ENCODE measurements at places on chromosomes 5 and 9. TPM values are rescaled to one million over a fixed set of nuclear protein-coding genes. Genes with fewer than 3 reads are reported as not detected.
A peak's percentile ranks its signal among the peaks of the same experiment; 100 is the strongest.

The OR1B1 gene
- total RNA-seq = not detected

The TMEFF1 gene
- 43.1 TPM for total RNA-seq

GRCh38 chr5:75510417-75510835 lies 1.0 kb downstream of the CERT1 start:
- DNase-seq = no peak
- peak overlapping the region; percentile 99 for H3K4me3 ChIP-seq
- H3K4me1 ChIP-seq = peaks cover 41% of the 10 kb centered on the region
- H3K36me3 ChIP-seq = peaks cover 7% of the 10 kb centered on the region
- H3K27me3 ChIP-seq = no peaks in the 10 kb centered on the region

DNA sequence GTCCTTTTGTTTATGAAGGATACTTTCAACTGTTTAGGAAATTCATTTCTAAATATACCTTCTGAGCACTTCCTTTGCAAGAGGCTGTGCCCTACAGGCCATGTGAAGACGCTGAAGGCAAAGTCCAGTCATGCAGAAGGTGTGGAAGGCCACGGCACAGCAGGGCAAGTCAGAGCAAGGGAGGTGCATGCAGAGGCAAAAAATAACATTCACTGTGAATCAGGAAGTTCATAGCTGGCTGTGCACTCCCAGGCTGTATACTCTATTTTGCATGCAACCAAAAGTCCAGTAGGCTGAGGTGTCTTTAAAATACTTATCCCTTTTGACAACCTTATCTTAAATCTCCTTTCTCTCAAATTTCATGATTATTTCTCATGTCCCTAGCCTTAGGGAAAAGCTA lies 50.3 kb downstream of the GNAQ start:
- H3K27me3 ChIP-seq = no peaks in the 10 kb centered on the region
- no peak overlapping the region for H3K4me3 ChIP-seq
- peaks cover 52% of the 10 kb centered on the region for H3K4me1 ChIP-seq
- no peak for DNase-seq

DNA sequence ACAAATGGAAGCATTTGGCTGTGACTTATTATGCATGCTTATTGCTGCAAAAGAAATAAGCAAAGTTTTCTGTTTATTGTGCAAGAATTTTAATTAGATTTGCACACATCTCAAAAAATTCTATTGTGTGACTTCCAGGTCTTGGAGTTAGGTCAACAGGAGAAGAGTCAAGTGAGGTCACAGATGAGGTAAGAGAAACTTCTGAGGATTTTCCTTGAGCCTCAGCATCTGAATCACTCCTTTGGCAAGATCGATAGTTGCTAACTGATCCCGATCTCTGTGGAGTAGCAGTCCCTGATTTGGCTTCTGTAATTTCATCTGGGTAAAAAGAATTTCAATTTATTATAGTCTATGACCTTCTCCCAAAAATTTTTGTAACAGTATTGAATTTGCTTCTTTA lies 6.9 kb upstream of the TTC33 start:
- no peaks in the 10 kb centered on the region for H3K4me1 ChIP-seq
- H3K36me3 ChIP-seq = peaks cover 8% of the 10 kb centered on the region
- DNase-seq = no peak
- no peak overlapping the region for H3K27ac ChIP-seq
- no peaks in the 10 kb centered on the region for H3K27me3 ChIP-seq

The C7 gene
- not detected for total RNA-seq

GRCh38 chr5:38994324-38994927 lies 79.8 kb downstream of the RICTOR start:
- H3K27ac ChIP-seq = no peak overlapping the region
- peaks cover 22% of the 10 kb centered on the region for H3K36me3 ChIP-seq
- peaks cover 18% of the 10 kb centered on the region for H3K4me1 ChIP-seq
- no peaks in the 10 kb centered on the region for H3K27me3 ChIP-seq
- no peak overlapping the region for H3K4me3 ChIP-seq

The PCDHGB6 gene
- total RNA-seq = 53.7 TPM

The NDUFA8 gene
- 51.4 TPM for total RNA-seq

DNA sequence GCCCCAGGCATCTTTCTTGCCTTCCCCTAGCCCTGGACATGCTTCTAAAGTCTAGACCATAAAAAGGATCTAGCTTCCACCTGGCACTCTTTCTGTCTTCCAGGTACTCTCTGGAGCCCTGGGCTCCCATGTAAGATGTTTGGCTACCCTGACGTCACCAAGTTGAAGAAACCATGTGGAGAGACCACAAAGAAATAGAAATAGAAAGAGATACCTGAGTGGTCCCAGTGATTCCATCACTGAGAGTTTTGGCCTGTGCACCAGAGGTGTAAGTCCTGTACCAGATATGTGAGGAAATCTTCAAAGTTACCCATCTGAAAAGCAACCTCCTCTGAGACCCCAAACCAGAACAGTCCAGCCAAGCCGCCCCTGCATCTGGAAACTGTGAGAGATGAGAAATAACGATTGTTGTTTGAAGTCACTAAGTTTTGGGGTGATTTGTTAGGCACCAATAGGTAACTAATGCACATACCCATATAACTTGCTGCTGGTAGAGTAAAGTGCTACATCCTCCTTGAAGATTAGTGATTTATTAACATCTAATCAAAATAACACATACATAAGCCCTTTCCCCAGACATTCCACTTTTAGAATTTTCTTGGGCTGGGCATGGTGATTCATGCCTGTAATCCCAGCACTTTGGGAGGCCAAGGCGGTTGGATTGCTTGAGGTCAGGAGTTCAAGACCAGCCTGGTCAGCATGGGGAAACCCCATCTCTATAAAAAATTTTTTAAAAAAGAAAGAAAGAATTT lies 85.7 kb upstream of the LHFPL2 start:
- H3K36me3 ChIP-seq = no peaks in the 10 kb centered on the region
- no peaks in the 10 kb centered on the region for H3K4me1 ChIP-seq
- no peaks in the 10 kb centered on the region for H3K27me3 ChIP-seq
- no peak for DNase-seq

DNA sequence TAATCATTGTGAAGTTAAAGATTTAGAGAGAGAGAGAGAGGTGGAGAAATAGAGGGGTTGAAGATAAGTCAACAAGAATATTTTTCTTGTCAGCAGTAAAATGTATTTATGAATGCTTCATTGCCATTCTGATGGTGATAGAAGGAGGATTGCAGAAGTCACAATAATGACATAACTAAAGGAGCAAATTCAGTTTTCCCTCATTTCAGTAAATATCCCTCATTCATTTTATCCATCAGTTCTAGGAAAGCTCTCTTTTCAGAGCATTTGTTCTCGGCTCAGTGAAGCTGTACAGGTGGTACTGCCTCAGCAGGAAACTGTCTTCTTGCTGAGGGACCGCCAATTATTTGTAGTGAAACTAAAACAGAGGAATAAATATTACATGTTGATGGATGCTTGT lies 681.4 kb downstream of the CETN3 start:
- H3K27me3 ChIP-seq = no peaks in the 10 kb centered on the region
- H3K36me3 ChIP-seq = no peaks in the 10 kb centered on the region
- H3K4me1 ChIP-seq = no peaks in the 10 kb centered on the region
- no peak overlapping the region for H3K4me3 ChIP-seq

- no peaks in the 10 kb centered on the region for H3K4me1 ChIP-seq
- no peaks in the 10 kb centered on the region for H3K27me3 ChIP-seq
Measured at GRCh38 chr5:26761045-26761444, 277.3 kb downstream of the CDH9 start.

GRCh38 chr5:135553688-135554462 lies 18.1 kb upstream of the NEUROG1 start:
- H3K27ac ChIP-seq = no peak overlapping the region
- H3K4me1 ChIP-seq = no peaks in the 10 kb centered on the region
- no peaks in the 10 kb centered on the region for H3K36me3 ChIP-seq
- peaks cover 94% of the 10 kb centered on the region for H3K27me3 ChIP-seq
- no peak overlapping the region for H3K4me3 ChIP-seq

DNA sequence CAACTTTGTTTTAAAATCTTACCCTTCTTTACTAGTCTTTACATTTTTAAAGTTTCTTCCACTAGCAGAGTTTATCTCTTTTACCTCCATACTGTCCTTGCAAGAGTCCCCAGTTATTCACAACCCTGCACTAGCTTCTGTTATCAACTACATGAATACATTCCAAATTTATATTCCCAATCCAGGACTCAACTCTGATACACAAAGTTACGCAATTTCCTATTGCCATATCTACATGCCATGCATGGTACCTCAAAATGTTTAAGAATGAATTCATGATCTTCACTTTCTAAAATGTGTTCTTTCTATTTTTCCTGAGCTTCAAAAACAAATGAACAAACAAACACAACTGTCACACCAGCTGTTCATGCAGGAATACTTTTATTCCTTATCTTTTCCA lies 668.7 kb downstream of the CDH18 start:
- H3K36me3 ChIP-seq = no peaks in the 10 kb centered on the region
- H3K4me3 ChIP-seq = no peak overlapping the region
- DNase-seq = no peak
- H3K27ac ChIP-seq = no peak overlapping the region
- peaks cover 5% of the 10 kb centered on the region for H3K4me1 ChIP-seq

DNA sequence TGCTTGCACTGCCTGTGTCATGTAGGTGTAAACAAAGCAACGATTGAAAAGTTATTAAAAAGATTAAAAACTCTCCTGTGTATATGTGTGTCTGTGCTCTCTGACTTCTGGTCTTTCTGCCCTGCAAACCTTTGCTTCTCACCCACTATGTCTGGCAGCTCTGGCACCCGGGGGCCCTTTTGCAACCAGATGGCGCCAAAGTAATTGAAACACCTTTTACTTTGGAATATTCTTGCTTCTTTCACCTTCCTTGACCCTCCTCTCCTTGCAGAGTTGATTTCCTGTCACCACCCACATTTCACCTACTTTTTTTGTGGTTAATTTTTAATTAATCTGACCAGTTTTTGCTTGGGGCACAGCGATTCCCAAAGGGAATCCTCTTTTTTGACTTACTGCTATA lies 275.5 kb downstream of the ARHGEF28 start:
- H3K27ac ChIP-seq = peak overlapping the region; percentile 83
- H3K4me3 ChIP-seq = no peak overlapping the region
- H3K27me3 ChIP-seq = no peaks in the 10 kb centered on the region
- no peak for DNase-seq

The RGS7BP gene
- 0.39 TPM for total RNA-seq

GRCh38 chr5:52579391-52579790 lies 208.3 kb upstream of the ITGA1 start:
- no peaks in the 10 kb centered on the region for H3K27me3 ChIP-seq
- no peaks in the 10 kb centered on the region for H3K36me3 ChIP-seq
- H3K4me1 ChIP-seq = no peaks in the 10 kb centered on the region
- no peak for DNase-seq
- no peak overlapping the region for H3K4me3 ChIP-seq
- no peak overlapping the region for H3K27ac ChIP-seq

The TMEM252 gene
- total RNA-seq = not detected

- H3K4me3 ChIP-seq = no peak overlapping the region
- no peak for DNase-seq
- no peaks in the 10 kb centered on the region for H3K4me1 ChIP-seq
- H3K36me3 ChIP-seq = peaks cover 7% of the 10 kb centered on the region
- no peaks in the 10 kb centered on the region for H3K27me3 ChIP-seq
Measured at GRCh38 chr9:125970340-125970739, 223.2 kb downstream of the PBX3 start.

The SVEP1 gene
- total RNA-seq = 1.5 TPM

The PCDHA6 gene
- total RNA-seq = 12.1 TPM

DNA sequence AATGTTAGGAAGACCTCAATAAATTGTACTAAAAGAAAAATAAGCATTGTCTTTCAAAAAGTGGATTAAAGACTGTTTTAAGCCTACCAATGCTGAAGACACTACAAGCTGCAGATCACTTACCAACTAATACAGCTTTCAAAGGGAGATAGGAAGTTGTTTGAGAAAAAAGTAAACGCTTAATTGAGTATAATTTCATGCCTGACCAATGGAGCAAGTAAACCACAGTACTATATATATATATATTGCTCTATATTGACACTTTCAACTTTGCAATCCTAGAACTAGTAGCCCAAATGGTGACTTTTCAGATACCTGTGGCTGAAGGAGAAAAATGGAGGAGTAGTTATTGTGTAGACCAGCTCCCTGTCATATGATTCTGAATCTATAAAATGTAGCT lies 85.7 kb downstream of the FREM1 start:
- H3K27ac ChIP-seq = no peak overlapping the region
- H3K4me1 ChIP-seq = no peaks in the 10 kb centered on the region
- H3K4me3 ChIP-seq = no peak overlapping the region
- no peak for DNase-seq
- H3K36me3 ChIP-seq = peaks cover 37% of the 10 kb centered on the region

The PCDHGA3 gene
- total RNA-seq = 0.16 TPM

The LCN1 gene
- not detected for total RNA-seq

DNA sequence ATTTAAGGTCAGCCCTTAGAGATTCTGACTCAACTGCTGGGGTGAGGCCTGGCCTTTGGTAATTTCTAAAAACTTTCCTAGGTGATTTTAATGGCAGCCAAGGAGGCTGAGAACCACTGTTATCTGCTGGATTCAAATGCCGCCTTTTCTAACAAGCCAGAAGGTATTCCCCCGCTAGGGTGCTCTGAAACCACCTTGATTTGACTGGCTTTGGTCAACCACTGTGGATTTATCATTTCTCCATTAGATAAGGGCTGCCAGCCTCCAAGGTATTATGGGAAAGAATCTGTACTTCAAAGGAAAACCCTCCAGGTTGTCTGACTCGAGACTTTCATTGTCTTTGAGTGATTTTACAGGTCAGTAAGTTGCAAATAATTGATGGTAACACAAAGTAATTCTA lies 4.3 kb downstream of the ANXA6 start:
- H3K27ac ChIP-seq = no peak overlapping the region
- H3K4me3 ChIP-seq = peak overlapping the region; percentile 48
- no peaks in the 10 kb centered on the region for H3K36me3 ChIP-seq
- no peak for DNase-seq
- H3K27me3 ChIP-seq = no peaks in the 10 kb centered on the region
- peaks cover 78% of the 10 kb centered on the region for H3K4me1 ChIP-seq

The LHX6 gene
- total RNA-seq = not detected

The MPDZ gene
- total RNA-seq = 76.1 TPM

The ITGA2 gene
- total RNA-seq = 1.7 TPM

DNA sequence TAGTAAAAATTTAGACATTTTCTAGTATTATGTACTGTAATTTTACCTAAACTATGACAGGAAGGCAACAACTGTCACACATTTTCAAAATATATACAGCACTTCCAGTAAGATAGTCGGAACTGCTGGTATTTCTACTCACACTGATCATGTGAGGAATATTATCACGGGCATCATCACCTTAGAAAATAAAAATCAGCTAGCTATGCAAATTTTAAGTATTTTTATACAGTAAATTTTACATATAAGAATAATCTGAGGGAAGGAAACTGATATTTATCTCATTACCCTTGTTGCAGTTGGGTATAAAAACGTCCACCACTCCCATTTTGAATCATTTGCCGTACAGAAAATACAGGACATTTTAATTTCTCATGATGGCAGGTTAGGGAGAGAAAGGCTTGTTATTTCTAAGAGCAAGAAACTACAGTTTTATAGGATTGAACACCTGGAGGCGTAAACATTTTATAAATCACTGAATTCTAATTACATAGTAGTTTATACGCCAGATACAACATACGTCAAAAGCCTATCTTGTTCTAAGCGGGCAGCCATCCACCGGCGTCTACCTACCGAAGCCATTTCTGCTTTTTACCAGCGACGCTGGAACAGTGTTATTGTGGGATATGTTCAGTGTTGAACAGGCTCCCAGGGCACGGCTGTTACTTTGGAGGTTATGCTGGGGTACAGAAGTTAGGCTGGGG lies 729 bp upstream of the TNPO1 start:
- peak overlapping the region; percentile 98 for H3K4me3 ChIP-seq
- H3K27ac ChIP-seq = peak overlapping the region; percentile 99
- H3K27me3 ChIP-seq = no peaks in the 10 kb centered on the region
- peaks cover 28% of the 10 kb centered on the region for H3K4me1 ChIP-seq
- peaks cover 3% of the 10 kb centered on the region for H3K36me3 ChIP-seq

The SGCD gene
- total RNA-seq = 0.33 TPM

- no peak overlapping the region for H3K27ac ChIP-seq
- DNase-seq = no peak
- H3K36me3 ChIP-seq = no peaks in the 10 kb centered on the region
- H3K27me3 ChIP-seq = no peaks in the 10 kb centered on the region
- peaks cover 3% of the 10 kb centered on the region for H3K4me1 ChIP-seq
Measured at GRCh38 chr5:1698589-1699316, 100.9 kb downstream of the MRPL36 start.

Data from neural crest cell (in vitro differentiated cells).